ENCODE measurements at places on chromosomes 1 and 21.

DNA sequence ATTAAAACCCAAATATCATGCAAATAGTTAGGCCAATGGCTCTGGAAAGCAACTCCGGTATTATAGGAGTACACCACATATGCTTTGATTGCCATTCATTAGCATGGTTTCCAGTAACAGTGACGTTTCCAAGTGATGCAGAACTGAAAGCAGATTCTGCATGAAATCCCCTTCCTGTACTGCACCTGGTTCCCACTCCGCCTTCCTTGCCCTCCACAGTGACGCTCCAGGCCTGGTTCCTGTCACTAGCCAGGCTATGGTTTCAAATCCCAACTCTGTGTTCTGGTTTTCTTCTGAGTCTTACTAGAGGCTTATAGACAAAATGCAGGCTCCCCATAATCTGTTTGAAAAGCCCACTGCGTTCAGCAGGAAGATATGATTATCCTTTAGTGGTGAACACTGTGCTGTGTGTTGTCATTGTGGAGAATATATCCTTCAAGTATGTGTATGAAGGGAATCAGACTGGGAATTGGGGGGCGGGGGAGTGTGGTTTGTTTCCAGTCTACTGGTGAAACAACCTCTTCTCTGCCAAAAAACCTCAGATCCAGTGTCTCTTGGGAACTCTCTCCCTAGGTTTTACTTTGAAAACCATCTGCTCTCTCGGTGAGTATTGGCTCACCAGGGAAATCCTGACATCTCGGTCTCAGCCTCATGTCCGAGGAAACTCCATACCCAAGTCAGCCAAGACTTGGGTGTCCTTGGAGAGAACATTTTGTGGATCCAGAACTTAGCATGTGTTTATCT, 78.7 kb downstream of the TYW3 start:
- no peak for DNase-seq

- DNase-seq = no peak
Measured at GRCh38 chr21:42557420-42557819, 43.8 kb downstream of the SLC37A1 start.

DNA sequence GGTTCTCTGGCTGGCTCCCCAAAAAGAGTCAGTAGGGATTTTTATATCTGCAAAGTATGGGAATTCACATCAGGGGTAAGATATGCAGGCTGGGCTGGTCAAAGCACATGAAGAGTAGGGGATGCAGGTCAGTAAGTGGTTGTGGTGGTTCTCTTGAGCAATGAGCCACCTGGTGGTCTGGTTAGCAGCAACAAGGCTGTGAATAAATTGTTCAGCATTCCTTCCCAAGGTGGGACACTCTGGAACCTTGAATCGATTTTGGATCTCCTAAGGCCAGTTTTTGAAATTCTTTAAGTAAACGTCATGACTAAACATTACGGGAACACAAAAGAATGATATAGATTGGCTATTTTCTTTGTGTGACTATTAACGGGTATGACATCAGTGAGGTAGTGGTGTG, 563.0 kb upstream of the NEGR1 start:
- no peak for DNase-seq

DNA sequence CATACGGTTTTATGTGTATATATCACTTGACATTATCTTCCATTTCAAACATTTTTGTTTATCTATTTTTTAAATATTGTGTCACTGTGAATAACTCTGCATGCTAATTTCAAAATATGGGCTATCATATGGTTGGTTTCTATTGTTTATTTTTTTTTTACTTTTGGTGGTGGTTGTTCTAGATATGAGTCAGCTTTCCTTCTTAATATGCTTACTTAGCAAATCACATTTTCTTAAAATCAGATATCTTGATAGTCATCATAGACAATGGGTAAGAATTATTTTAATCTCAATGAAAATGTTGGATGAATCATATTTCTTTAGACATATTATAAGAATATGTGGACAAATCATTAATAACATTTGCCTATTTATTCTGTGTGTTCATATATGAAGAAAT, 881.5 kb downstream of the BRINP3 start:
- no peak for DNase-seq

GRCh38 chr1:113931451-113931851, 2.3 kb downstream of the HIPK1 start:
- no peak for DNase-seq

GRCh38 chr1:70353601-70354331, 756 bp downstream of the ANKRD13C start:
- DNase-seq = no peak

- DNase-seq = no peak
Measured at GRCh38 chr1:189662190-189662589, 815.5 kb downstream of the BRINP3 start.

DNA sequence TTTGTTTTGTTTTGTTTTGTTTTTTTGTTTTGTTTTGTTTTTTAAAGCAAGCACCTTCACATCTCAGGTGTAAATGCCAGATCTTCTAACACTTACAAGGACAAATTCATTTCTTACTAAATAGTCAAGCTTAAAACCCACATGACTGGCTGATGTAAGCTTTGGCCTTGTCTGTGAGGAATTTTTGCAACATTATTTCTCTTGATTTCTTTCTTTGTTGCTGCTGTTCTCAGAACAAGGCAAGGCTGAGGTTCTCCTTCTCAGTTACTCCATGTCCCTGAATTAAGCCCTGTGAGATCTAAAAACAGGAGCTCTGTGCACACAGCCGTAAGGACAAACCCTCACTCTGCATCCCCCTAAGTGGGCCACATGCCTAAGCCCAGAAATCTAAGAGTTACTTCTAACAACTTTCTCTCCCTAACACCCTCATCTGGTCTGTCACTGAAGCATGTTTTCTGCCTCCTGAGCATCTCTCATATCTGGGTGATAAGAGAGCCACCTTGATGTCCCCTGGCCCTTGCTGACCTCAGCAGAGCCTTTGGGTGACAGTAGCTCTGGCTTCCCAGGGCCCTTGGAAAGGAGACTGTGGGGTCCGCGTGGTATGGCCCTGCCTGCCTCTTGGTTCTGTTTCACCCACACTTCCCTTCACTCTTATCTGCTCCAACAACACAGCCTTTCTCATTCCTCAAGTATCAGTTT, 81.2 kb upstream of the HOOK1 start:
- DNase-seq = no peak

GRCh38 chr1:8662380-8663072, 154.9 kb downstream of the RERE start:
- no peak for DNase-seq

GRCh38 chr1:202105571-202106339, 17.0 kb upstream of the GPR37L1 start:
- peak; percentile 93 for DNase-seq

GRCh38 chr1:109579491-109579890, 31.1 kb downstream of the GNAI3 start:
- DNase-seq = no peak

DNA sequence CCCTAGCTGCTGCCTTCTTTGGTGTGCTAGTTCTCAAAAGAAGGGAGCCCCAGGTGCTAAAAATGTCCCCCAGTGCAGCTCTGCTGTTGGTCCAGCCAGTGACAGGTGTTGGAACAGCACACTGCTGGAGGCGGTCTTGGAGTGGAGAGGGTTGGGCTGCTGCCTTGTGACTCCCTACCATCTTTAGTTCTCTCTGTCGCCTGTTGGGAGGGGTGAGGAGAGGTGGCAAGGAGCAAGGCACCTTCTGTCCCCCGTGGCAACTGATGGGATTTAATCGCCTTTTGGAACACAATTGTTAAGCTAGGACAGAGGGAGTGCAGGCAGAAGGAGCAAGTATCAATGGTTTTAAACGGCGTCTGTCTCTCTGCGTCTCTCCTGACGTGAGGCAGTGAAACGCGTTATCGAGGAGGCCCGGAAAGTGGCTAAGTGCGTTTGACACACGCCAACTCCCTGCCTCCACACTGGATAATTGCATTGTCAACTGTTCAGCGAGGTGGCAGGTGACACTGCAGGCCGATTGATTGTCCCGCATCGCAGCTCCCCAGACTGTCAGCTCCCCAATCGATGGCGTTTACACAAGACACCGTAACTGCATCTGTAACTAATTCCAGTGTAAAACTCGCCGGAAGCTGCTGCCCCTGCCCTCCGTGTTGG, 34.0 kb downstream of the TMEM53 start:
- DNase-seq = no peak

GRCh38 chr1:112054510-112054909, 65.0 kb upstream of the KCND3 start:
- DNase-seq = no peak

DNA sequence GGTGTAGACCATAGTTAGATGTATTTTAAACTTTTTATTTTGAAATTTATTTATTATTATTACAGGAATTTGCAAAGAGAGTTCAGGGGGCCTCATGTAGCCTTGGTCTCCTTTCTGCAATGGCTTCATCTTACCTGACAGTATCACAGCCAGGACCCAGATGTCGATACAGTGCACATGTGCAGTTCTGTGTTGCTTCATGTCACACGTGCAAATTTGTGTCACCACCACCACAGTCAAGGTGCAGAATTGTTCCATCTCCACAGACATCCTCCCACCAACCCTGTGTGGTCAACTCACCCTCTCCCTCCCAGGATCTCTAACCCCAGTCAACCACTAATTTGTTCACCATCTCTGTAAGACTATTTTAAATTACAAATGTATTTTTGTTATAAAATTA, 184.5 kb downstream of the CAMTA1 start:
- no peak for DNase-seq

GRCh38 chr1:85027242-85027983, 20.9 kb downstream of the MCOLN3 start:
- DNase-seq = no peak

- DNase-seq = no peak
Measured at GRCh38 chr1:40911105-40911504, 48.9 kb upstream of the CITED4 start.

- no peak for DNase-seq
Measured at GRCh38 chr1:21901473-21901847, 35.6 kb downstream of the HSPG2 start.

- no peak for DNase-seq
Measured at GRCh38 chr1:237873487-237874211, 17.1 kb downstream of the ZP4 start.

DNA sequence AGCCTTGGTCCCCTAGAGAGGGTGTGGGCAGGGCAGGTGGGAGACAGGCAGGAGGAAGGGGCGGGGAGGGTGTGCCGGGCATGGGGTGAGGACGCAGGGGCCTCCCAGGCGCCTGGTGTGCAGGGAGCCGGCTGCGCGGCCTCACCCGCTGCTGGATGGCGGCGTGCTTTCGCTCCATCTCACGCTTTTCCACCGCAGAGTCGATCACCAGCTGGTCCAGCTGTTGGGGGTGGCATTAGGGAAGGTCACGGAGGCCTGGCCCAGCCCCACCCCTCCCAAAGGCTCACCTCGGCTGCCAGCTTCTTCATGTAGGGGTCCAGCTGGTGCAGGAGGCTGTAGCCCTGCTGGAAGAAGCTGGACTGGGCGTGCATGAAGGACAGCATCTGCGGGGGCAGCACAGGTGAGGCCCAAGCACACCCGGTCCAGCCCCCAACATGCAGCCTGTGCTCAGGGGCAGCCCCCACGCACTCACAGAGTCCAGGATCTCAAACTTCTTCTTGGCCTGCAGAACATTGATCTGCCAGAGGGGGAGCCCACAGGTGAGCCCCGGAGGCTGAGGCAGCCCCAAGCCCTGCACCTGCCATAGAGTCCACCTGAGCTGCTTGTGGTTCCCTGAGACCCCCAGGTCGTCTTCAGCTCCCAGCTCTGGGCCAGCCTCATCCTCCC, 7.9 kb downstream of the ACAP3 start:
- DNase-seq = no peak

DNA sequence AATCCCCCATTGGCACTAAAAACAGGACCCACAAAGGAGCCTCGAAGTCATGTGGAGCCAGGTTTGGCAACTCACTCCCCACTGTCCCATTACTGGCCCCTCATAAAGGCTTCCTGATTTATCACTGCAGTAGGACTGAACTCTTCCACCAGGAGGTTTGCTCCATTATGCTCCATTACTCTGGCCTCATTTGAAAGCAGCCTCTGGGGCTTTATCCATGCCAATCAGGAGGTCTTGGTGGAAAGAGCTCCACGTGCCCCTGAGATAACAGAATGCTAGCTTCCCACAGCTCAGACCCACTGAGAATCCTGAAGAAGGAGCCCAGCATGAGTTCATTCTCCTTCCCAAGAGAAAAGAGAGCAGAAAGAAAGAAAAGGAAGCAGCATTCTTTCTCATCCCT, 76.4 kb downstream of the HIVEP3 start:
- DNase-seq = no peak

DNA sequence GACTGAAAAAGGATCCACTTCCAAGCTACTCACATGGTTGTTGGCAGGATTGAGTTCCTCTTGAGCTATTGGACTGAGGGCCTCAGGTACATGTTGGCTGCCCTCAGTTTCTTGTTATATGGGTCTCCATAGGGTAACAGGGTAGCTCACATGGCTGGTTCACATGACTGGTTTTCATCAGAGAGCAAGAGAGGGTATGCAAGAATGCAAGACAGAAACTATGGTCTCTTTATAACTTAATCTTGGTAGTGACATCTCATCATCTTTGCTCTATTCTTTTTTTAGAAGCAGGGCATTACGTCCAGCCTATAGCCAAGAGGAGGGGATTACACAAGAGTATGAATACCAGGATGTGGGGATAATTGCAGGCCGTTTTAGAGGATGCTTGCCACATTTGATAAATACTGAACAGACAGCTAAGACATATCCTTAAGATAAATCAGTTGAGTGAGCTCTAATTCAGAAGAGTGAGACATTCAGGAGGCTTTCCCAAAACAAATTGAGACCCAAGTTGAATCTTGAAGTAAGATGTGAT, 100.2 kb downstream of the HMCN1 start:
- DNase-seq = no peak

GRCh38 chr21:34029743-34030528, 43.4 kb upstream of the MRPS6 start:
- DNase-seq = no peak

- DNase-seq = no peak
Measured at GRCh38 chr1:226223157-226223785, at the start of gene MIXL1. TSS of gene MIXL1 (plus strand) at chr1:226223664. CDS start at chr1:226223682, 18 bp downstream.

DNA sequence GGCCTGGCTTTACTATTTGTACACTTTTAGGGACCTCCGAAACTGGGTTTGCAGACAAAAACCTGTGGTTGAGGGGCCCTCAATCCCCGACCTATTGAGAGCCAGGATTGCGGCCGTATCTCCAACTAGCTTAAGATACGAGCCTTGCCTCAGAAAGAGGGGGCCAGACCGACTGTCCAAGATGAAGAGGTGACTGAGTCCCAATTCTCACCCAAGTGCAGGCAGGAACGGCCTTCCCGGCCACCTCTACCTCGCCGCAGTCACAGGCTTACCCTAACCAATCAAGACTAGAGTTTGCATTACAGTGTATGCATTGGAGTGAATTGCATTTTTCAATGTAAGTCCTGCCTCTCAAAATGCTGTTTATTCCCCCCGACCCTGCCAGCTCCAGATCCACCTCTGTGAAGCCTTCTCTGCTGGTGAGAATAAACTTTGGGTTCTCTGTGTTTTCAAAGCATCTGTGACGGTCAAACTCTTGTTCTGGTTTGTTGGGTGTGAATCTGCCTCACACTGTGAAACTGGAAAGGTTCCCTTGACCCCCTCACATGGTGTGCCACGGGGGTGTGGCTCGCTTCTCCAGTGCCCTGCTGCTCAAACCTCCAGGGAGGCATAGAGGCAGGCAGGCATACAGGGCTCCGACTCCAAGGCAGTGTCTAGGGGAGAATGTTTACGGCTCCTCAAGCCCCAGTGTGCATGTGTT, 62.2 kb upstream of the WLS start:
- no peak for DNase-seq

GRCh38 chr1:7929637-7930036, 11.0 kb downstream of the TNFRSF9 start:
- no peak for DNase-seq

Measured in mucosa of descending colon (tissue), 3 donors.